ENCODE measurements at places on chromosomes 13 and 19.

DNA sequence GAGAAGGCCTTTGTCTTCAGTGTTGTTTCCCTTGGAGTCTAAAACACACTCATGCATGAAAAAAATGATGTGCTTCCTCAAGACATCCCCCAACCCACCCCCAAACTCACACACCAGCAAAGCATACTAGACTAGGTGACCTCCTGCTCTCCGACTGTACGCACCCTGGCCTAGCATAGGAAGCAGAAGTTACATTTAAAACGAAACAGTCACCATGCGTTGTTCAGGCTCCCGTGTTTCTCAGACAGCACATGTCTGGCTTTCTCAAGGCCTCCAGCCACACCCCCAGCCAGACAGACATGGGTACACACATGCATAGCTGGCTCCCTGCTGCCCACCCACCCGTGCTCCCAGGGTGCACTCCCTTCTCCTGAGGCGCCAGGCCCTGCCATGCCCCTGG lies 28.7 kb upstream of the C1QTNF9 start:
- peak; percentile 84 for DNase-seq

- no peak for DNase-seq
These were observed 1.6 kb upstream of the BBC3 start for GRCh38 chr19:47232422-47233211.

GRCh38 chr13:82898586-82898985 lies 983.7 kb downstream of the SLITRK1 start:
- no peak for DNase-seq

DNA sequence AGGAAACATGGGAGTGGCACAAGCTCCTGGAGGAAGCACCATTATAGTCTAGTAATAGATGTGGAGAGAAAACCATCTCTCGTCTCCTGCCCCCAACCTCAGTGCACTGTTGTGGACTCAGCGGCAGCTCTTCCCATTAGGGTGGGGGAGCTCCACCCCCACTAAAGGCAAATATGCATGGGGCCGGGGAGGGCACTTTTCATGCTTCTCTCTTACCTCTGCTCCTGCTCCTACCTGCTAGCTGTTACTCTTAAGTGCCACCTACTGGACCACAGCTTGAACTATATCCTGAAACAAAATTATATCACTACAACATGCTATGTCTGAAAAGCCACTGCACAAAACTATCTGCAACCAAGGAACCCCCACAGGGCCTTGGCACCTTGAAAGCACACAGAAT lies 112.6 kb upstream of the DACH1 start:
- no peak for DNase-seq

- no peak for DNase-seq
These were observed 7.3 kb downstream of the SIRT6 start for GRCh38 chr19:4174895-4175668.

GRCh38 chr19:3505598-3506383 lies at the start of gene FZR1:
Gene FZR1, plus strand, starts transcription at chr19:3506311. Its CDS starts 16,679 bp downstream, at chr19:3522990.
- peak; percentile 98 for DNase-seq

DNA sequence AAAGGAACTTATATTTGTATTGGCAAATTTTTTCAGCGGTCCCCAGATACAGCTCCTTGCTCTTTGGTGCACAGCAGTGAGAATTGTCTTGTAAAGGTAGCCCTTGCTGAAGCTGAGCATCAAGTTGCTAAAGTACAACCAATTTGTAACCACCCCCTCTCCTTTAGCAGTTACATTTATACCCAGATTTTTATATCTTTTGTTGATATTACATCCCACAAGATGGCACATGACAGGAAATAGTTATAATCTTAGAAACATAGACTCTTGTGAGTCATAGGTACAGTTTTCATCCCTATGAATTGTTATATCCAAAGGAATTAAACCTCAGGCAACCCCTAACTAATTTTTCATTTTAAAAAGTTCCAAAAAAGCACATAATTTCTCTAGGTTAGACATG lies 523.0 kb upstream of the SLITRK1 start:
- DNase-seq = no peak

DNA sequence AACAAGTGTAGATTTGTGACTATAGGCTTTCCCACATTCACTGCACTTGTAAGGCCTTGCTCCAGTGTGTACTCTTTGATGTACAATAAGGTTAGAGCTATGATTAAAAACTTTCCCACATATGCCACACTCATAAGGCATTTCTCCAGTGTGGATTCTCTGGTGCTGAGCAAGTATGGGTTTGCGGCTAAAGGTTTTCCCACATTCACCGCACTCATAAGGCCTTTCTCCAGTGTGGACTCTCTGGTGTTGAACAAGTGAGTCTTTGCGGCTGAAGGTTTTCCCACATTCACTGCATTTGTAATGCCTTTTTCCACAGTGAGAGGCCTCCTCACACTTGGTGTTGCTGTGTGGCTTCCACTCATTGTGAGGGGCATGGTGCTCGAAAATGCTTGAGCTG lies 3.7 kb downstream of the ZNF772 start:
- no peak for DNase-seq

- no peak for DNase-seq
These were observed 9.0 kb upstream of the NFIC start for GRCh38 chr19:3357271-3357991.

- DNase-seq = no peak
These were observed 3.3 kb upstream of the CEACAM7 start for GRCh38 chr19:41691268-41691970.

DNA sequence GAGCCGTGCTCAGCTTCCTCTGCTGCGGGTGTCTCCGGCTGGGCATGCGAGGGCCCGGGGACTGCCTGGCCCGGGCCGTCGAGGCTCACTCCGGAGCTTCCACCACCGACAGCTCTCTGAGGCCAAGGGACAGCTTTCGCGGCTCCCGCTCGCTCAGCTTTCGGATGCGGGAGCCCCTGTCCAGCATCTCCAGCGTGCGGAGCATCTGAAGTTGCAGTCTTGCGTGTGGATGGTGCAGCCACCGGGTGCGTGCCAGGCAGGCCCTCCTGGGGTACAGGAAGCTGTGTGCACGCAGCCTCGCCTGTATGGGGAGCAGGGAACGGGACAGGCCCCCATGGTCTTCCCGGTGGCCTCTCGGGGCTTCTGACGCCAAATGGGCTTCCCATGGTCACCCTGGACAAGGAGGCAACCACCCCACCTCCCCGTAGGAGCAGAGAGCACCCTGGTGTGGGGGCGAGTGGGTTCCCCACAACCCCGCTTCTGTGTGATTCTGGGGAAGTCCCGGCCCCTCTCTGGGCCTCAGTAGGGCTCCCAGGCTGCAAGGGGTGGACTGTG lies 1.2 kb downstream of the S1PR4 start:
- DNase-seq = no peak

- DNase-seq = no peak
These were observed 50.4 kb downstream of the TEX29 start for GRCh38 chr13:111370570-111371535.

- DNase-seq = no peak
These were observed 5.4 kb downstream of the NUDT15 start for GRCh38 chr13:48042894-48043293.

DNA sequence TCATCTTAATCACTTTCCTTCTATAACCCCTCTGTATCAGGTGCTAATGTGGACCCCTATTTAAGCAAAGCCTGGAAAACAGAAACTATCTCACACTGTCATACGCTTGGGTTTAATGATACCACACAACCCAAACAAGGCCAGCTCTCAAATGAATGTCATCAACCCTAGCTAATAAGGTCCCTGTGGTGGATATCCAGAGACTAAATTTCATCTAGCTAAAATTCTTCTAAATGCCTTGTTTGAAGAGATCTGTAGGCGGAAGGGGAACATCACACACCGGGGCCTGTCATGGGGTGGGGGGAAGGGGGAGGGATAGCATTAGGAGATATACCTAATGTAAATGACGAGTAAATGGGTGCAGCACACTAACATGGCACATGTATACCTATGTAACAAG lies 95.5 kb downstream of the FOXO1 start:
- no peak for DNase-seq

GRCh38 chr13:47680748-47681147 lies 320.3 kb downstream of the SUCLA2 start:
- no peak for DNase-seq

DNA sequence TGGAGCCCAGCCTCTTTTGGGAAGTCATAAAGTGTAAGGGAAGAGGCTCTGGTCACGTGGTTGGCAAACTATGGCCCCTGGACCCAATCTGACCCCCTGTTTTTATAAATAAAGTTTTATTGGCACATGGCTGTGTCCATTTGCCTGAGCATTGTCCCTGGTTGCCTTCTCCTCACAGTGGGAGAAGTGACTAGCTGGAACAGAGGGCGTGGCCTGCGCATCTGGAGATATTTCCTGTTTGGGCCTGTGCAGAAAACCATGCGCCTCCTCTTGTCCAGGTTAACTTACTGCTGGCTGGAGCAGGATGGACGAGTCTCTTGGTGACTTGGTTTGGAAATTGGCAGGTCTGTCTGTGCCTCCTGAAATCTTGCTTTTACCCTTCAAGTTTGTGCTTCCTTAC lies 48.3 kb downstream of the KDM4B start:
- DNase-seq = no peak

DNA sequence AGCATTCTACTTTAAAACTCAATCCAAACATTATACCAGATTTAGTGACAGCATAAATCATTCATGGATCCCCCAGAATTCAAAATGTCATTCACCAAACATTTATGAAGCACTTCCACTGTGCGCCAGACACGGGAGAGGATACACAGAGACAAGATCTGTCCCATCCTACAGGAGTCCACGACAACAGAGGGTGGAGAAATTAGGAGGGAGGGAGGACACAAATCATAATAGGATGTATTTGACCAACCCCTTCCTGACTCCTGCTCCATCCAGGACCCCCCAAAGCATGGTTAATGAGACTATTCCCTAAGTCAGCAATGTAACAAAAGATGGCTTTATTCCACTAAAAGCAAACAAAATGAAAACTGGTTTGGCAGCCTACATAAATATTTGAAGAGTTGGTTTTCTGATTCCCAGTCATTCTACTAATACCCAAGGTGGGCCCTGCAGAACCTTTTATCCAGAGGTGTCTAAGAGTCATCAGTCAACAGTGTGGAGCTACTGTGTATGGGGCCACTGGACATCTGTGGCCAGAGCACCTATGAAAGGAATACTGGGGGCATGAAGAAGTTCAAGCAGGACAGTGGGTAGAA lies 62.8 kb upstream of the DOCK9 start:
- no peak for DNase-seq

- no peak for DNase-seq
These were observed 52.1 kb downstream of the SIAH3 start for GRCh38 chr13:45799451-45799850.

GRCh38 chr19:19475849-19476828 lies 39.2 kb downstream of the TSSK6 start:
- no peak for DNase-seq

- DNase-seq = peak; percentile 16
These were observed 636 bp upstream of the ZNF579 start for GRCh38 chr19:55581145-55581822.

- DNase-seq = no peak
These were observed 18.5 kb upstream of the POP4 start for GRCh38 chr19:29587518-29587986.

GRCh38 chr19:28964500-28964899 lies 248.5 kb downstream of the UQCRFS1 start:
- no peak for DNase-seq

DNA sequence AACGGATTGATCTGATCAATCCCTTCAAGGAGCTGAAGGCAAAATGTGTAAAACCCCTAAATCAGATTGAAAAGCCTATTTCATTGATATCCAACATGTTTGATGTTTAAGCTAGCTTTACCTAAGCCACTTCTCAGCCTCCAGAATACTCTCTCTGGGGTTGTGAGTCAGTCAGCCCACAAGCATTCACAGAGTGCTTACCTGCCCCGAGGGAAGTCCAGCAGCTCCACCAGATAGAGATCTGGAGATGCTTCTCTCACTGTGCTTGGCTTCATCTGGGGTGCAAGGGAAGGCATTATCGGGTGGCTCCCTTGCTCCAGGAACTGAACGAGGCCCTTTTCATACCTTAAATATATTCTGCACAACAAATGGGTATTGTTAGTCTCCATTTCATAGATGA lies 159.7 kb downstream of the OXGR1 start:
- DNase-seq = no peak

- DNase-seq = no peak
These were observed 813 bp upstream of the DMPK start for GRCh38 chr19:45782820-45783785.

DNA sequence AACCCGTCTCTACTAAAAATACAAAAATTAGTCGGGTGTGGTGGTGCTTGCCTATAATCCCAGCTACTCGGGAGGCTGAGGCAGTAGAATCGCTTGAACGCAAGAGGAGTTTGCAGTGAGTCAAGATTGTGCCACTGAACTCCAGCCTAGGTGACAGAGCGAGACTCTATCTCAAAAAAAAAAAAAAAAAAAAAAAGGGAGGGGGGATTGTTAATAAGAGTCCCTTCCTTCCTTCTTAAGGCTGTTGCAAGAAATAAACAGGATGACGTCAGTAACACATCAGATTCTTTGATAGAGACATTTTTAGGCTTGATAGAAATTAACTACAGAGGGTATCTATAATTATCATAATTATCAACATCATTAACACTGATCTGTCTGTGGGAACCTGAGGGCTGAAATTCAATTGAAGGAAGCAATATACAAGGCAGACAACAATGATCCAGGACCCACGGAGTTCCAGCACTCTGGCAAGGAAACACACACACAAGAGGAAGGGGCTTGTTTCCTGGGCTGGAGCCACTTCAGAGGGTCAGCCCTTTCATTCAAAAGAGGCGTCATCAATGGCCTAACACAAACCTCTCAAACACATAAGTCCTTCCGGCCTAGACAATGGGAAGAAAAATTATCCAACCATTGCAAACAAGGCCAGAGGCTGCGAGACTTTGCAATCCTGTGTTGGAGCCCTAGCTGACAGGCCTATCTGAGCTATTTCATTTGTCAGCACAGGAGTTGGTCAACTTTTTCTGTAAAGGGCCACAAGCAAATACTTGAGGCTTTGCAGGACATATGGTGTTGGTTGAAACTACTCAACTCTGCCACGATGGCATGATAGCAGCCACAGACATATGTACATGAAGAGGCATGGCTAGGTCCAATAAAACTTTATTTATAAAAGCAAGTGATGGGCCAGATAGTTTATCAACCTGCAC lies 105.2 kb downstream of the INSR start:
- no peak for DNase-seq

DNA sequence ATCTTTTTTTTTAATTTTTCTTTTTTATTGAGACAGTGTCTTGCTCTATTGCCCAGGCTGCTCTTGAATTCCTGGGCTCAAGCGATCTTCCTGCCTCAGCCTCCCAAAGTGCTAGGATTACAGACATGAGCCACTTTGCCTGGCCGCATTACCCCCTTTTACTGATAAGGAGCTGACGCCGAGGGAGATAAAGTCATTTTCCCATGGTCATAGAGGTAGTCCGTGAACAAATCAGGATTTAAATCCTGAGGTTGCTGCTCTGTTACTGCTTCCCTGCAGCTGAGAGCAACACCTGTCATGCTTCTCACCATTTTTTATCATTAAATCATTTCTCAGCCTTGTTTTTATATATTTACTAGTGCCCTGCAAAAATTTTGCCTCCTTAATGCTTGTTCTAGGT lies 7.4 kb downstream of the CYSLTR2 start:
- no peak for DNase-seq

- DNase-seq = peak; percentile 88
These were observed 10.1 kb upstream of the CD22 start for GRCh38 chr19:35318679-35319448.

GRCh38 chr19:28555317-28555716 lies 657.6 kb downstream of the UQCRFS1 start:
- DNase-seq = no peak

Measured in pons (tissue), 1 donor.